GM18507 (cell line): ENCODE measurements at places on chromosomes 16 and 17.

DNA sequence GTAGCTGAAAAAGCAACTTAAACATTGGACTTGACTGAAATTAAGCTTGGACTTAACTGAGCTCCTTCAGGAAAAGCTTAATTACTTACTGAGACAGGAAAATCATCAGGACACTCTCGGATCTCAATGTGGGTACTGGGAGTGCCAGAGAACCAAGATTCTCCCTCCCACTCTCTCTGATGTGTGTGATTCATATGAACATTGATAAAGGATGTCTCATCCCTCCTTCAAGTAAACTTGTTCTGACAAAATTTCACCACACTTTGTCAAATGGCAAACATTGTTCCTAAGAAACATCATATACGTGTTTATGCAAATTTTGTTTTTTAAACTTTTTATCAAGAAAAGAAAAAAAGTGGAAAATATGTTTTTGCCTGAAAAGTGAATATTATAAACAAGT lies 4.1 kb upstream of the SLFN5 start:
- no peak for DNase-seq

DNA sequence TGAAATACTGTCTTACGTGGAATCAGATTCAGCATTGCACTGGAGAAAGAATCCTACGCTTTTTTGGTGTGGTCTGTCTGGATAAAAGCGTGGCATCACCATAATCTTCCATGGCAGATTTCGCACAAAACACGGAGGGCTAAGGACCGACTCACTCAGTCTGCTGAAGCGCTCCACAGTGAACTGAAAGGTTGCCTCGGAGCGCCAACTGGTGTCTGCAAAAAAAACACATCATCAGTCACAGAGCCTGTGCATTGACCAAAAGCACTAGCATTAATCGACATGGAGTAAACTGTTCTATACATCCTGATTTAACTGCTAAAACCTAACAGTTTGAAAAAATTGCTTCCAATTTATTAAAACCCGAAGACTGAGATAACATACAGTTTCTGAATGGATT lies 40.5 kb downstream of the USP7 start:
- no peak for DNase-seq

GRCh38 chr16:80433623-80434022 lies 107.2 kb upstream of the DYNLRB2 start:
- no peak for DNase-seq

- no peak for DNase-seq
Measured at GRCh38 chr16:85463672-85464382, 149.3 kb upstream of the GSE1 start.

GRCh38 chr17:78672871-78673371 lies 95.7 kb upstream of the DNAH17 start:
- DNase-seq = no peak

DNA sequence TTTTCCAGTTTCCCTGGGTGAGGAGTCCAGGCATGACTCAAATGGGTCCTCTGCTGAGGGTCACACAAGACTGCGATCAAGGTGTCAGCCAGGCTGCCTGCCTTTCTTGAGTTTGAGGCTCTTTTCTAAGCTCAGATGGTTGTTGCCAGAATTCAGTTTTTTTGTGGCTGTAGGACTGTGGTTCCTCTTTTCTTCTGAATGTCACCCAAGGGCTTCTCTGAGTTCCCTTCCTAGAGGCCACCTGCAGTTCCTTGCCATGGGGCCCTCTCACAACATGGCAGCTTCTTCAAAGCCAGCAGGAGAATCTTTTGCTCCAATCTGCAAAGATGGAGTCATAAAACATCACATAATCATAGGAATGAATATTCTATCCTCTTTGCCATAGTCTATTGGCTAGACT lies 17.5 kb downstream of the LIMD2 start:
- no peak for DNase-seq

DNA sequence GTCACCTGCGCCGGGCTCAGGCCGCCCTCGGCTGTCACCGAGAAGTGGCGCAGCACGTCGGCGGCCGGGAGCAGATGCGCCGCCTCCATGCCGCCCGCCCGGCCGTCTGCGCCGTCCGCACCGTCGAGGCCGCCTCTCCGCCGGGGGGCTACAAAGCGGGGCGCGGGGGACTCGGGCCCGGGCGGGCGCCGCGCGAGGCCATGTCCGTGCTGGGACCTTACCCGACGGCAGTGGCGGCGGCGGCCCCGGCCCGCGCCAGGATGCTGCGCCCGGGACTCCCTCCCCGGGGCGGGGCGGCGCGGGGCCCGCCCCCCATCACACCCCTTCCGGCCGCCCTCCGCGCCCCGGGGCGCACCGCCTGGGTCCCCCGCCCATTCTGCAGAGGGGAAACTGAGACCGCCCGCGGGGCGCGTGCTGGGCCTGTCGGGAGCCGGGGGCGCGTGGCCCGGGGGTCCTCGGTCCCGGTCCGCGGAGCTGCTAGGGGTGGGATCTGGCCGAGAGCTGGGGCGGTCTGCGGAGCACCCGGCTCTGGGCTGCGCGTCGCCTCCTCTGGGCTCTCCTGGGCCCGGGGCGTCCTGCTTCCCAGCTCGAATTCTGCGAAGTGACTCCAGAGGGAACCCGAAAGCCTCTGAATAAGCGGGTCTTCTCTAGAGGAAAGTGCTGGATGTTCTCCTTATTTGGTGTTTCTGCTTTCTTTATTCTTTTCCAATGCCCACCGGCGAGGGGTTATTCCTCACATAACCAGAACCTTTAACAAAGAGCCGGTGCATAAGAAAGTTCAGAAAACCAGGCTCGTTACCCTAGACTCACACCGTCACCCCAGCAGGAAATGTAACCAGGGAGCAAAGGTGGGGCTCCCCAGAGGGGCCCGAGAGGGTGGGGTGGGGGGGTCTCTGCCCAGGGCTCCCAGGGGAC lies at the start of gene ATP2A3:
Gene ATP2A3, minus strand, starts transcription at position 235 of the 915 bp plus-strand sequence. Its CDS starts 146 bp downstream, at position 89.
- DNase-seq = peak; percentile 69

DNA sequence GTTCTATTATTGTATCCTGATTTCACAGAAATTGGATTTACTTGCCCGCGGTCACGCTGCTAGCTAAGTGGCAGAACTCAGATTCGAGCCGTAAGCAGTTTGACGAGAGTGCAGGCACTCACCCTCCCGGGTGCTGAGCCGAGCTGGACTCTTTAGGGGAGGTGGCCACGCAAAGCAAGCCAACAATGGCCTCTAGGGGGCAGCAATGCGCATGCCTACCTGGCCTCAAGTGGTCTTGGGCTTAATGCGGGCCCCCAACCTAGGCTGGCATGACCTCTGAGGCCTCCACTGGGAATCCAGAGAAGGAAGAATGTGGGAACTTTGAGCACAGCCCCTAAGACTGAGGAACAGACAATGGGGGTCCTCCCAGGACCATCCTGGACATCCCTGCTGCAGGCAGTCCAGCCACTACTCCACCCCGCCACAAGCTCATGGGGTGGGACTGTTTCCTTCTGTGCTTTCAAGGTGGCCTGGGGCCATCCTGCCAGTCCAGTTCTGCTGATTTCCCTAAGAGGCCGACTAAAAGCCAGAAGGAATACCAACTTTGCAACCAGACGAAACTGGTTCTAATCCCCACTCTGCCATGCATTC lies 276.5 kb downstream of the XYLT1 start:
- peak; percentile 11 for DNase-seq

- DNase-seq = no peak
Measured at GRCh38 chr17:6710317-6710716, 2.9 kb downstream of the SLC13A5 start.
